ENCODE measurements at places on chromosomes 6 and 20.

DNA sequence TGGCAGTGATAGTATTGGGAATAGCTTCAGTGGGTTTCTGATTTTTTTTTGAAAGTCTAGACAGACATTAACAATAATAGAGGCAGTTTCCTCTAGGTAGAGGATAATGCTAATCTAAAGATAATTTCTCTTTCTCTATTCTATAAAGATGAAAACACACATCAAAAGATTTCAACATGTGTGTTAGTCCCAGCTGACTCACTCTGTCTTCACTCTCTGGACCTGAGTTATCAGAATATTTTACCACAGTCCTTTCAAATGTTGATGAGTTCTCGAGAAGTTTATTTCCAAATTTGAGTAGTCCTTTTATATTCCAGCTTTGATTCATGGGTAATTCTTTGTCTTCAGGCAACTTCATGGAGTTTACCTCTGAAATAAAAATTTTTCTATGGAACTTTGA lies 17.1 kb downstream of the RPRD1B start:
- no peak for DNase-seq

- no peak for DNase-seq
These were observed 71.2 kb downstream of the COL19A1 start for GRCh38 chr6:69937402-69938136.

- no peak for DNase-seq
These were observed 5.2 kb upstream of the TRIB3 start for GRCh38 chr20:375265-375889.

DNA sequence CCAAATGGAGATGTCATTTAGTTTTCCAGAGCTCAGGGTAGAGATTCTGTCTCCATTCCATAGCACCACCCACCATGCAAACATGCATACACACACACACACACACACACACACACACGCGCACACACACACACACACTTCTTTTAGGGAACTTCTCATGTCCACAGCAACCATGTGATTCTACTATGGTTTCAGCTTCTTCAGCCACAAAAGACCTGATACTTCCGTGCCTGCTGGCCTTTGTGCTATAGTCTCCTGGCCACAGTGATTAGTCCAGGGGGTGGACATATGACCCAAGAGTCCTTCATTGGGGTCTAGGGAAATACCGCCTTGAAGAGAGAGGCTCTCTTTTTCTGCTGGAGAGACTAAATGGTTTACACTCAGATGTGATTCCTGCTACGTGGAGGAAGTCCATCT lies 53.5 kb downstream of the CARMIL1 start:
- DNase-seq = no peak

Measured in KG1 (cell line).